Activated CD8-positive, alpha-beta memory T cell treated with anti-CD3 and anti-CD28 coated beads, Interleukin-2, amount 10 ng/mL, durations not matched to agents 7 days and 5 days (primary cell): ENCODE measurements at places on chromosomes 4 and X. TPM values are rescaled to one million over a fixed set of nuclear protein-coding genes. Genes with fewer than 3 reads are reported as not detected.

The HMX1 gene
- not detected for total RNA-seq

The MGAT4D gene
- total RNA-seq: not detected

The PCDH10 gene
- not detected for total RNA-seq

The GAGE10 gene
- total RNA-seq: not detected

The EGF gene
- not detected for total RNA-seq

The TSPAN6 gene
- not detected for total RNA-seq

The RASSF6 gene
- not detected for total RNA-seq

The TEX13B gene
- not detected for total RNA-seq

The CLTRN gene
- 0.21 TPM for total RNA-seq

The TMPRSS11F gene
- total RNA-seq: not detected

The SPON2 gene
- total RNA-seq: 11.7 TPM

The CTAG1A gene
- total RNA-seq: not detected

The SPACA5B gene
- total RNA-seq: not detected

The SLC38A5 gene
- total RNA-seq: 123 TPM

The DAPP1 gene
- total RNA-seq: 25.3 TPM

The CT45A1 gene
- total RNA-seq: not detected

The SCRG1 gene
- total RNA-seq: not detected

The RAB41 gene
- not detected for total RNA-seq

The DCAF4L1 gene
- total RNA-seq: 0.35 TPM

The COQ2 gene
- total RNA-seq: 21.9 TPM

The EXOC1L gene
- total RNA-seq: not detected

The PNMA3 gene
- 1.0 TPM for total RNA-seq

The COL4A5 gene
- total RNA-seq: not detected

The SYN1 gene
- total RNA-seq: 0.09 TPM

The SOD3 gene
- total RNA-seq: not detected

The HMGN5 gene
- 2.8 TPM for total RNA-seq

The NOX1 gene
- not detected for total RNA-seq

The RAB9B gene
- 0.19 TPM for total RNA-seq

The SATL1 gene
- total RNA-seq: not detected

The SPANXN3 gene
- total RNA-seq: not detected

The F11 gene
- total RNA-seq: not detected

The ODAPH gene
- total RNA-seq: 0.41 TPM

The SOWAHD gene
- total RNA-seq: 4.7 TPM

The F9 gene
- total RNA-seq: not detected

The VCX3A gene
- total RNA-seq: not detected

The PAGE2B gene
- total RNA-seq: 2.0 TPM

The MYOZ2 gene
- total RNA-seq: not detected

The PAGE4 gene
- not detected for total RNA-seq
